ENCODE measurements at places on chromosomes 12 and 14.

DNA sequence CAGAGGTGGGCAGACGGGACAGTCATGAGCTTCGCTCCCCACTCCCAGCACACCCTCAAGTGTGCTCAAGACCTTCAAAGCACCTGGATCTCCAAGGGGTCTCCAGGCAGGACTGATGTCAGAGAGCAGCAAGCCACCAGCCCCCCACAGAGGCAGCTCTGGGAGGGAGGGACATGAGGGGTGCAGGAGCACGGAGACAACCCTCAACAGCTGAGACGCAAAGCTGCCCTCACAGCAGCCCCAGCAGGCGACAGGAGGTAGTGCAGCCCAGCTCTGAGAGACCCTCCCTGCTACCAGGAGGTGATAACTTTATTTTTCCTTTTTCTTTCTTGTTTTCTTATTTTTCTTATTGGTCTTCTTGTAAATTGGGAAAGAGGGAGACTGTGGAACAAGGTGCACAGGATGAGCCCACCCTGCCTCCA is 17.9 kb downstream of the SIVA1 start:
- DNase-seq = no peak

DNA sequence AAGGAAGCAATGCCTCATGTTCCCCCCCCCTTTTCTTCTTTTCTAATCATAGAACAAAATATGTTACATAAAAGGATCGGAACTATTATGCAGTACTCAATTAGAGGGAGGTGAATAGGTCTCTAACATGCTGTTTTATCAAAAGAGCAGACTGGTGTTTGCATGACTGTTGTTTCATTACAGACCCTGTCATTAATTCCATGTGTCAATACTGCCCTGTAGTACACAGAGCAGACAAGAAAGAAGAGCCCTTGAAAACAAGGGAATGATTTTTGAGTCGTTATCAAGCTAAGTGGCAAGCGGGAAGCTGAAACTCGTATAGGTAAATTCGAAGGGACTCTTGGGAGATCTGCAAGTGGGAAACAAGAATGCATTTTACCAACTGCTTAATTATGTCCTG is 76.9 kb upstream of the TMEM263 start:
- DNase-seq = no peak

DNA sequence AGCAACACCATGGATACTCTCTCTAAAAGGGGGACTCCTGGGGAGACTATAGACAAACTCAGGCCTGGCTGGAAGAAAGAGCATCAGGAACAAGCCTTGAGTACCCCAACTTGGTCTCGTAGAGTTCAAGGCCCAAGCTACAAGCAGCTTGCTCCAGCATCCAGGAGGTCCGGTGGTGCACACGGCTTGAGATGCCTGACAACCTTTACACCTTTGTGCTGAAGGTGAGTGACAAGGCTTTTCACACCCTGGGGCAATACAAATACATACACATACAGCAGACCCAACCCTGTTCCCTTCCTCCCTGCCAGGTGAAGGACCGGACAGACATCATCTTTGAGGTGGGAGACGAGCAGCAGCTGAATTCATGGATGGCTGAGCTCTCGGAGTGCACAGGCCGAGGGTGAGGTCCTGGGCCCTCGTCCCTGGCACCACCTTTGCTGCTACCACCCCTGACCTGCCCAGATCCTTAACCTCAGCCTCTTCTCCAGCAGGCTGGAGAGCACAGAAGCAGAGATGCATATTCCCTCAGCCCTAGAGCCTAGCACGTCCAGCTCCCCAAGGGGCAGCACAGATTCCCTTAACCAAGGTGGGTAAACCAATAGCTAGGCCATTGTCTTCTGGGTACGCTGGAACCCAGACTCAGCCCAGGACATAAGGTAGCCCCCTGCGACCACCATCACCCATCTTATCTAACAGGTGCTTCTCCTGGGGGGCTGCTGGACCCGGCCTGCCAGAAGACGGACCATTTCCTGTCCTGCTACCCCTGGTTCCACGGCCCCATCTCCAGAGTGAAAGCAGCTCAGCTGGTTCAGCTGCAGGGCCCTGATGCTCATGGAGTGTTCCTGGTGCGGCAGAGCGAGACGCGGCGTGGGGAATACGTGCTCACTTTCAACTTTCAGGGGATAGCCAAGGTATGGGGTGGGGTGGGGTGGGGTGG is 41.2 kb downstream of the SH2B3 start:
- DNase-seq = no peak

DNA sequence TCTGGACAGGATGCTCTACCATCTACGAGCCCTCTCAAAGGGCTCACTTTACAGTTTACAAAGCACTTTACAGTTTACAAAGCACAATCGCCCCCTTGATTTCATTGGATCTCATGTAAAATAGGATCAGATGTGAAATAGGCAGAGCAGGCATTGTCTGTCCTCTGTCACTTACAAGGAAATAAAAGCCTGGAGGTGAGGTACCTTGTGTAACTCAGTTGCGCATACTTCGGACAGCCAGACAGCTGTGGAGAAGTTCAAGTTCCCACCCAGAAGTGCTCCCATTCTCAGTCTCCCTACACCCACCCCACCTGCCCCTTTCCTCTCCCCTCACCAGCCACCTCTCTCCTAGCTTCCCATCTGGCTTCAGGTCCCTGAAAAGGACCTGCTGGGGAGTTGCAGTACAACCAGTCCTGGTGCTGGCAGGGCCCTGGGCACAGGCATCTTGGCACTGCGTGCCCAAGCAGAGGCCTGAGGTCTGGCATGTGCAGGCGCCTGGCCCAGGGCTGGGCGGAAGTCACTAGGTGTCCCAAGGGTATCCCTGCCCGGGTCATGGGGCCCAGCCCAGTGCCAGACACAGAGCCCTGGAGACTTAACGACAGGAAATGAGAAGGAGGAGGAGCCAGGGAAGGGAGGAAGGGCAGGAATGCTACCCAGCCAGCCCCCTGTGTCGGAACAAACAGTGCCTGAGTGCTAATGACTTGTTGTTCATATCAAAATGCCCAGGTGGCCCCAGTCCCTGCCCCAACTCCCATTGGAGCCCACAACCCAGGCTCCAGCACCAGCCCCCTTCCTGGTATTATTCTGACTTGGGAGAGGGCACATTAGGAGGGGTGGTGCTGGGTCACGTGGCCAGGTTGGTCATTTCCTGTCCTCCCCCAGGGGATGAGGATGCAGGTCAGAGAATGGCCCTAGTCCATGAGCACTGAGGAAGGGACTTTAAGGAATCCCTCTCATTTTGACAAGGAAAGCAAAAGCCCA is 5.4 kb downstream of the RAPGEF3 start:
- DNase-seq = no peak

GRCh38 chr14:87171141-87171540 is 821.8 kb downstream of the GALC start:
- DNase-seq = no peak

GRCh38 chr12:79547735-79548609 is 142.8 kb downstream of the PAWR start:
- DNase-seq = no peak

GRCh38 chr14:34843011-34843554 is 32.1 kb downstream of the BAZ1A start:
- DNase-seq = no peak
